ENCODE measurements at places on chromosomes 2 and 18. TPM values are rescaled to one million over a fixed set of nuclear protein-coding genes. Genes with fewer than 3 reads are reported as not detected.
A peak's percentile ranks its signal among the peaks of the same experiment; 100 is the strongest.

GRCh38 chr2:161382747-161383146 lies 33.4 kb upstream of the TBR1 start:
- H3K4me3 ChIP-seq: no peak overlapping the region
- no peak overlapping the region for H3K27ac ChIP-seq
- no peak for DNase-seq
- H3K27me3 ChIP-seq: no peaks in the 10 kb centered on the region

CD8B2 gene
- not detected for total RNA-seq

GRCh38 chr2:97759727-97760407 lies 46.5 kb downstream of the ZAP70 start:
- no peaks in the 10 kb centered on the region for H3K27me3 ChIP-seq
- peaks cover 97% of the 10 kb centered on the region for H3K36me3 ChIP-seq
- no peaks in the 10 kb centered on the region for H3K4me1 ChIP-seq
- no peak overlapping the region for H3K4me3 ChIP-seq

- H3K4me1 ChIP-seq: peaks cover 22% of the 10 kb centered on the region
- H3K36me3 ChIP-seq: peaks cover 38% of the 10 kb centered on the region
- no peak overlapping the region for H3K27ac ChIP-seq
- DNase-seq: no peak
- no peaks in the 10 kb centered on the region for H3K27me3 ChIP-seq
Observed at GRCh38 chr2:232773815-232774214, 2.5 kb downstream of the KCNJ13 start.

DNA sequence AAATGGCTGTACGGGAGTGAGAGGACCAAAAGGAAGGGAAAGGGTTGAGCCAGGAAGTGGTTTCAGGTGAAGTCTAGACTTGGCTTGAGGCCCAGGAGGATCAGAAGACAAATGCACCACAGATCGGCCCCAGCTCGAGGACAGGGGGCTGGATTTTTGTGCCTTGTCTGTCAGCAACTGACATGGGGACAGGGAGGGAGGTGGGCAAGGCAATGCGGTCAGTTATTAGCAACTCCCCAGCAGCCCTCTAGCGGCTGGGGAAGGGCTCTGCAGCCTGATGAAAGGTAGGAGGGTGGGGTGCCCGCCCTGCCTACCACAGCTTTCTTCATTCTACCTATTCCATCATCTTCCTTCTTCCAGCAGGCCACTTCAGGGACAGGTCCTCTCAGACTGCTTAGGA lies 50.0 kb downstream of the CPO start:
- no peak overlapping the region for H3K4me3 ChIP-seq
- DNase-seq: no peak
- H3K27ac ChIP-seq: no peak overlapping the region
- H3K36me3 ChIP-seq: no peaks in the 10 kb centered on the region

DNA sequence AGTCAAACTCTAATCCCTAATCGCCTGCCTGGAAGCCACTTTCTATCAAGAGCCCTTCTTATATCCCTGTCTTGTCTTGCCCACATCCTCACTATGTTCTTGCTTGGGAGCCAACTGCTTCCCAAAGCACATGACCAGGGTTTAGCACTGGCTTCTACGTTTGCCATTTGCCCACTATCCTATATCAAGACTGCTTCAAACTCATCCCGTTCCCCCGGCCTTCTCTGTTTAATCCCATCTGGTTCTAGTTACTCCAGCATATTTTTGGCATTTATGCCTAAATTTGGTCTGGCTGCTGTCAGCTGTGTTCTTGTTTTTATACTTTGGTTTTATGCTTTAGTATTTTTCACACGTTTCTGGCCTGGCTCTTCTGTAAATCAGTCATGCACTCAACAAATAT lies 40.2 kb downstream of the POLR1A start:
- H3K36me3 ChIP-seq: peaks cover 93% of the 10 kb centered on the region
- H3K27me3 ChIP-seq: no peaks in the 10 kb centered on the region
- no peak overlapping the region for H3K27ac ChIP-seq
- no peak for DNase-seq
- H3K4me1 ChIP-seq: peaks cover 21% of the 10 kb centered on the region

DNA sequence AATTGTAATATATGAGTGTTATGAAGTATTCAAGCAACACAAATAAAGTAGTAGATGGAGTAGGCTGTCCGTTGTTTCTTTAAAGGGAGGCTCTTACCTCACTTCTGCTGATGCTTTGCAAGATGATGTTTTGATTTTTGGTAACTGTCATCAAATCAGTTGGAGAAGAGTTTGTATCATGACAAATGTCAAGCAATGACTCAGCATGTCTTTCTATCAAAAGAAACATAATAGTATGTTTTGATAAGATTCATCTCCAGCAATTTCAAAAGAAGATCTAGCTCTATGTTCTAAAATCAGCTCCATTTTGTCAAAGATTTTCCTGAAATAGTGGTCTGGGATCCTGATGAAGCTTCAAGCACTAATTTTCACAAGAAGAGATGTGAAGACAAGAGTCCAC lies 25.6 kb downstream of the MAP3K19 start:
- H3K27me3 ChIP-seq: peaks cover 3% of the 10 kb centered on the region
- no peaks in the 10 kb centered on the region for H3K4me1 ChIP-seq
- no peak for DNase-seq

DNA sequence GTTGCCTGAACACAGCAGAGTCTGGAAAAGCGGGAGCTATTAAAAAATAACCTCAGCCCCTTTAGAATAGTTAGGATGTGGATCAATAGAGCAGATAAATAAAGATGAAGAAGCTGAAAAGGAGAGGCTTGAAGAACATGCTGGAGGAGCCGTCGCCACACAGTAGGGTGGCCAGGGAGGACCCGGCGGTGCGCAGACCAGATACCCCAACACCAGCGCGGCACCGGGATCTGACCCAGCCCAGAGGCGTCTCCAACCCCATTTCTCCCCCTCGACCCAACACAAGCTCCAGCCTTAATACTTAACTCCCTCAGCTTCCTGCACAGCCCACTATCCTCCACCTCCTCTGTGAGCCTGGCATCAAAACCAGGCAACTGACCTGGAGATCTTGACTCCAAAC lies 16.0 kb downstream of the CYB5A start:
- peaks cover 31% of the 10 kb centered on the region for H3K36me3 ChIP-seq
- H3K27ac ChIP-seq: no peak overlapping the region
- no peak overlapping the region for H3K4me3 ChIP-seq

SIGLEC15 gene
- not detected for total RNA-seq

DNA sequence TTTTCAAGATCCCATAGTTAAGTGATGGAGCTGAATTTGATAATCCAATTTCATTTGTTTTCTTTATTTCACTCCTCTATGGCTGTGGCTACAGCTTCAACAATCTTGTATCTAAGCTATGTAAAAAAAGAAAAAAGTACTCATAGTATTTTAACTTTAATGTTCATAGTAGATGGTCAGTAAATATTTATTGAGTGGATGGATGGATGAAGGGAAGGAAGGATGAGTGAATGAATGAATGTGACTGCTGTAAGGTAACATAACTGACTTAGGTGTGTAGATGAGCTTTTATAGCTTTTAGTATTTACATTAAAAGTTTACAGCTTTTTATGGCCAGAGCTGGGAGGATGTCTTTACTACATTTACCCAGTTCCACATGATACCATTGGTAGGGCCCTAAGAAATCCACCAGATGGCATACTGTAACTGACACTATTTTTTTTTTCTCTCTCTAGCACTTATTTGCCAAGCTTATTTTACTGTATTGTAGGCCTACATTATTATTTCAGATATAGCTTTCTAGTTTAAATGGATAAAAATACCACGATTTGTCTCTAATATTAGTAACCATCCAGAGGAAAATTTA lies 13.4 kb upstream of the HRH4 start:
- H3K27me3 ChIP-seq: no peaks in the 10 kb centered on the region
- DNase-seq: no peak
- peaks cover 10% of the 10 kb centered on the region for H3K4me1 ChIP-seq
- no peak overlapping the region for H3K4me3 ChIP-seq
- H3K27ac ChIP-seq: no peak overlapping the region
- H3K36me3 ChIP-seq: peaks cover 75% of the 10 kb centered on the region

- DNase-seq: no peak
- H3K36me3 ChIP-seq: no peaks in the 10 kb centered on the region
- H3K27ac ChIP-seq: no peak overlapping the region
- H3K27me3 ChIP-seq: peaks cover 5% of the 10 kb centered on the region
- H3K4me3 ChIP-seq: no peak overlapping the region
Observed at GRCh38 chr2:224009605-224010315, 29.3 kb downstream of the SERPINE2 start.

- H3K27ac ChIP-seq: no peak overlapping the region
- no peak for DNase-seq
- H3K4me3 ChIP-seq: no peak overlapping the region
Observed at GRCh38 chr2:23767876-23768621, 158.9 kb downstream of the ATAD2B start.

- no peaks in the 10 kb centered on the region for H3K27me3 ChIP-seq
- DNase-seq: no peak
- no peak overlapping the region for H3K4me3 ChIP-seq
- H3K36me3 ChIP-seq: no peaks in the 10 kb centered on the region
Observed at GRCh38 chr2:23526835-23527790, 142.1 kb downstream of the KLHL29 start.

DNA sequence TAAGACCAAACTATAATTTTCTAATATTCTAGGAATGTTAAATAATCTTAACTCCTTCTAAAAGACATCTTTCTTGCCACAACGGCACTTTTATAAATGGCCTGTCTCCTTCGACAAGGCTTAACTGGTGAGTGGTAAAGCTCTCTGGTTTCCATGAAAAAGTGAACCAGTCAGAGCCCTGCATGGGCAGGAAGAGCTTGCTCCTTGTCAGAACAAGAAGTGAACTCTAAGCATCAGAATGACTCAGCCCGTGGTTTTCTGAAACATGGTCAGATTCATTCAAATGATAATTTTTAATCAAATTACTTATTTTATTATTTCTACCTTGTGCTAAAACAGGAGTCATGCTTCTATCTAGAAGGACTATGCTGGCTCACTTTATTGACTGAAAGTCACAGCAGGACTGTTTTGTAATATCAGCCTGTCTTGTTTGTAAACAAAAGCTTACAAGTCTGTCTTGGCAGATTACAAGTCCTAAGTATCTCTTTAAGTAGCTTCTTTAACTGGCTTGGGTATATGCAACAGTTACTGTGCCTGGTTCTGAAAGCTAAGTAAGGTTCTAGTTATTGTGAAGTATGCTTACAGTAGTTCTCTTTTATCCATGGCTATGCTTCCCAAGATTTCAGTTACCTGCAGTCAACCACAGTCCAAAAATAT lies 245.4 kb downstream of the NAPG start:
- no peaks in the 10 kb centered on the region for H3K36me3 ChIP-seq
- no peak overlapping the region for H3K4me3 ChIP-seq
- no peaks in the 10 kb centered on the region for H3K4me1 ChIP-seq
- no peak overlapping the region for H3K27ac ChIP-seq

KCNG2 gene
- not detected for total RNA-seq

- H3K27ac ChIP-seq: no peak overlapping the region
- H3K4me3 ChIP-seq: no peak overlapping the region
- H3K4me1 ChIP-seq: peaks cover 8% of the 10 kb centered on the region
- no peak for DNase-seq
- H3K27me3 ChIP-seq: peaks cover 2% of the 10 kb centered on the region
Observed at GRCh38 chr2:148638543-148638942, 6.0 kb upstream of the EPC2 start.

DNA sequence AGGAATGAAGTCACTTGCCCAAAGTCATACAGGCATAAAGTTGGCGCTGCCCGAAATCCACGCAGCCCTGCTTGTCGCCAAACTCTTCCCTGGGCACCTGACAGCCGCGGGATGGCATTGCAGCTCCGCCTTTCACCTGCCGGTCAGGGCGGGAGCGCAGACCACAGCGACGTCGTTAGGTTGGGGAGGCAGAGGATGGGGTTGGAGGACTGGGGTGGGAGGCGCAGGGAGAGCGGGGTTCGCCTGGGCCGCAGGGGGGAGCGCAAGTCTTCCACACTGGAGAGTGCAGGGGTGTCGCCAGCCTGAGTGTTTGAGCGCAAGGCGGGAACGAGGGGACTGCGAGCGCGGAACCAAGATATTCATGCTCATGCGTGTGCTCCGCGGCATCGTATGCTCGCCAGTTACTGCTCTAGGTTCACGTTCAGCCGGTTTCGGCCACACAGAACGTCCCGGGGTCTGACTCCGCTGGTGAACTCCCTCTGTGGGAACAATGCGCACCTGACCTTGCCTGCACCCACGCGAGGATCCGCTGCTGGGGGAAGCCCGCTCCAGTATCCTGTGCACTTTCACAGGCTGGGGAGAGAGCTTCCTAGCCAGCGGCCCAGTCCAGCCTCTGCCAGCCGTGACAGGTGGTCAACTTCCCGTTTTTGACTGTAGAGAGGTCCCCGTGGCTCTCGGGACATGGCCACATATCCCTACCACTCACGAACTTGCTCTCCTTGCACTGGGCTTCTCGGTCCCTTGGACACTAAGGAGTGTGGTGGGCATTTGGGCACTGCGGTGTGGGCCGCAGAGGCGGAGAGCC lies 767 bp upstream of the NPPC start:
- peaks cover 13% of the 10 kb centered on the region for H3K4me1 ChIP-seq
- DNase-seq: no peak
- peaks cover 44% of the 10 kb centered on the region for H3K27me3 ChIP-seq
- H3K4me3 ChIP-seq: peak overlapping the region; percentile 65
- no peak overlapping the region for H3K27ac ChIP-seq
- no peaks in the 10 kb centered on the region for H3K36me3 ChIP-seq

SNORC gene
- total RNA-seq: 2.1 TPM

DNA sequence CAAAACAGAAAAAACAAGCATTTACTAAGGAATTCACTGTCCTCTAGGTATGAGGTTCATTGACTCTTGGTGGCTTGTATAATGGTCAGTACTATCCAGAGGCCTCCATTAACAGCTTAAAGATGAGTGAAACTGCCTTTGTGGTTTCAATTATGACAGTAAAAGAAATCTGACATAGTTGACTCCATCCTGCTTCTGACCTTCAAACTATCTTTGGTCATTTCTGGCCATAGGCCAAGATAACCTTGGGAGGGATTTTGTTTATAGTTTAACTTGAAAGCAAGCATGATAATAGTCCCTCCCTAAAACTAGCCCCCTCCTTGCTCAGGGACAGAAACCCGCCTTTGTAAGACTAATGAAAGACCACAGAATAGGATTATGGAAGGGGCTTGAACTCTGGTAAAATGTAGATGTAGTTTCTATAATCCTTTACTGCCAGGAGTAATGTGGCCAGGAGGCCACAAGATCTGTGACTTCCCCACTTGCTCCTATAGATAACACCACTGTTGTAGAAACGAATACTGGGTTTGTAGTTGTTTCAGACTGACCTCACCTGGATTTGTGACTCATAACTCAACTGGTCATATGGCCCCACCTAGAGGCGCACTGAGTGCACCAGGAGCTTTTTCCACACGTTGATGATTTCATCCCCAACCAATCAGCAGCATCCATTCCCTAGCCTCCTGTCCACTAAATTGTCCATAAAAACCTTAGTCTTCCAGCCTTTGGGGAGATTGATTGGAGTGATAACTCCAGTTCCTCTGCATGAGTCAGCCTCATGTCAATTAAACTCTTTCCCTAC lies 8.6 kb upstream of the PLEKHM3 start:
- no peaks in the 10 kb centered on the region for H3K27me3 ChIP-seq
- H3K27ac ChIP-seq: no peak overlapping the region
- no peak overlapping the region for H3K4me3 ChIP-seq
- no peaks in the 10 kb centered on the region for H3K36me3 ChIP-seq
- DNase-seq: no peak
